GDM1 (cell line): ENCODE measurements at places on chromosomes 1 and 21.

GRCh38 chr1:225897595-225898514, 8.9 kb upstream of the LEFTY1 start:
- DNase-seq, result no peak

- no peak for DNase-seq
Measured at GRCh38 chr1:113391649-113392271, 1.4 kb downstream of the MAGI3 start.

DNA sequence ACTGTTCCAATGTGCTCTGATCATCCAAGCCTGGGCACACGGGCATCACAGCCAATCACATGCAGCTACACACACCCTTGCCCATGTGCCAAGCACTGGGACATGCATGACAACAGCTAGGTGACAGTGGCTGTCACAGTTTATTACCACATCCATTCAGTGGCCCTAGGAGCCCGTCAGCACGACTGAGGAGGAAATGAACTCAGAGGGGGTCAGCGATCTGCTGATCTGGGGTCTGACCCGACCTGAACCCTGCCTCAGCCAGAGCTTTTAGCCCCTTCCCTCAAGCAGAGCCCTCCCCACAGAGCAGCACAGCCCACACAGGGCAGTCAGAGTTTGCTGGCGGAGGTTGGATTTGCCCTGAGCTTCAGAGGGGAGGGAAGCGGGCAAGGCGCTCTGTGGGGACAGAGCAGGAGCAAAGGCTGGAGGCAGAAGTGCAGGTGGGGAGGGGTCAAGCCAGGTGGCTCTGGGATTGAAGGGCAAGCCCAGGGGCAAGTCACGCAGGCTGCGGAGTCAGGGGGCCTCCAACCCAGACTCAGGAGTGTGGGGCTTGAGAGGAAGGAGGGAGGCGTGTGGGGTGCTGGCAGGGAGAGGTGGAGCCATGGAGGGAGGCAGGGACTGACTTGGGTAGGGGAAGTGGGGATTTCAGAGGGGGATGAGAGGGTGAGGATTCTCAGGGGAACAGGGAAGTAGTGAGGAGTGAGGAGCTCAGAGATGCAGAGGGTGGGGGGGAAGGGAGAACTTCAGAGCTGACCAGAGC, 10.4 kb downstream of the SH3BGRL3 start:
- DNase-seq, result peak; percentile 41

DNA sequence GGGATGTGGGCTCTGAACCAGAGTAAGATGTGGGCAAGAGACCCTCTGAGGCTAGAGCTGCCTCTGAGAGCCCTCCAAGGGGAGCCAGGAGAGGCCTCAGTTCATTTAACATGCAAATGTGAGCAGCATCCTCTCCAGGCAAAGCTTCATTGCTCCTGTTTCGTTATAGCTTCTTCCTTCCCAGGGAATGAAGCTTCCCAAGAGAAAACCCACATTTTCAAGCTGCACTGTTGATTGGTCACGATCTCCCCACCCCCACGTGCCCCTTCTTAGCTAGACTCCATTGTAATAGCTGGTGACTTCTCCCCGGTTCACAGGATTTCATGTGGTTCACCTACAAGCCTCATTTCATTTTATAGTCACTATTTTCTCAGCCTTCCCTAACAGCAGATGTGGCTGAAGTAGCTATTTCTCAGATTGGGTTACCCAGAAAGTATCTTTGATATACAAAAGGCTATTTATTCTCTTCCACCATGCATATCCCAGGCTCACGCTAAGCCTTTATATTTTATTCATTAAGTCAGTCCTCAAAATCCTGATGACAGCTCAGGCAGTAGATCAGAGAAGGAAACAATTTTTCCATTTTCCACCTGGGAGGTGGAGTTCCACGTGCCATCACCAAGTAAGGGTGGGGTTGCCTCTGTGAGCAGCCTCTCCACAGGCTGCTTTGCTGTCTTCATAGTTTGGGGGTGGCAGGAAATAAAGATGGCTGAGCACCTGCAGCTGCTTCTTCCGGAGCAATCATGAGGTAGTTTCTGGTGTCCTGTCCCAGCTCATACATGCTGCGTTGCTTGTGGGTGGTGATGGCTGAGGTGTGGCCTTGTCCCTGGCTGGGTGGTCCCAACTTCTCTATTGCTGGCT, 178.3 kb upstream of the RAB4A start:
- no peak for DNase-seq

DNA sequence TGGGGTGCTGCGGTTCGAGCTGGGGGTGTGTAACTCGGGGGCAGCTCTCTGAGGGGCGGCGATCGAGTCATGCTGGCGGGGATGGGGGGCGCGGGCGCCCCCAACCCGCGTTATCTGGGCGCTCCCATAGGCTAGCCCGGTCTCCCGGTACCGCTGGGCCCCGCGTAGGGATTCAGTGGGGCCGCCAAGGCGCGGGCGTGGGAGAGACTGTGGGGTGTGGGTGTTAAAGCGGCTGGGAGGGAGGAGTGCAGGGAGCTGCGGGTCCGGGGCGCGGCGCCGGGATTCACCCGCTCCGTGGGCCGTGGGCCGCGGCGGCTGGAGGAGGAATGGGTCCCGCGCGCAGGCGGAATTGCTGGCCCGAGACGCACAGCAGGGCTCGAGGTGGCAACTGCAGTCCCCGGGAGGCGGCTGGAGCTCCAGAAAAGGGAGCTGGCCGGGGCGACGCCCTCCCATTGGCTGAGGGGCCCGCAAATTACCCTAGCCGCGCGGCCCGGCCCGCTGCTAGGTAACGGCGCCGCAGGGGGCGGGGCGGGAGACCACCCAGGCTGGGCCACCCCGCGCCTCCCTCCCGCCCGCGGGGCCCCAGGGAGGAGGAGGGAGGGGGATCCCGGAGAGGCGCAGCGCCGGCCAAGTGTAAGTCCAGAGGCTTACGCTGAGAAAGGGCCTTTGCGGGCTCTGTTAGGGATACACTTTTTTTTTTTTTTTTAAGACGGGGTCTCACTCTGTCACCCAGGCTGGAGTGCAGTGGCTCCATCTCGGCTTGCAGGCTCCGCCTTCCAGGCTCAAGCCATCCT, at the start of gene PTCH2:
TSS of gene PTCH2 (minus strand) at position 392 of the 794 bp plus-strand sequence. CDS start at position 71, 321 bp downstream.
- no peak for DNase-seq

DNA sequence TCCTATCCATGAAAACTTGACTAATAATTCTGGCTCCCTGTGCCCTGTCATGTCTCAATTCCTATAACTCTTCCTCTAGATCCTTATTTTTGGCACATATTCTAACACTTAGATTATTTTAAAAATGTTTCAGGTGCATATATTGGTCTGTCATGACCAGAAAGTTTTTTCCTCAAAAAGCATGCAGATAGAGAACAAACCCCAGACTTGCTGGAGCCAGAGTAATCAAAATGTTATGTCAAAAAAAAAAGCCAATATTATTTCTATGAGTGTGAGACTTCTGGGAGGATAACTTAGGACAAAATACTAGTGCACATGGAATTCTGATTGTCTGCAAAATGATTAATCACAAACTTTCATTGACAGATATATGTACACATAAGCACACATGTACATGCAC, 135.1 kb upstream of the MROH9 start:
- no peak for DNase-seq

- DNase-seq, result no peak
Measured at GRCh38 chr1:31643976-31644559, 608 bp downstream of the PEF1 start.

- DNase-seq, result no peak
Measured at GRCh38 chr1:200838676-200839445, 33.9 kb upstream of the GPR25 start.

GRCh38 chr1:65725064-65725463, 67.6 kb upstream of the PDE4B start:
- DNase-seq, result no peak

- DNase-seq, result no peak
Measured at GRCh38 chr1:1115136-1115785, 628 bp downstream of the C1orf159 start.
